Activated CD4-positive, CD25-positive, alpha-beta regulatory T cell treated with anti-CD3 and anti-CD28 coated beads, Interleukin-2, amount 50 U/mL, for 16 hours (primary cell): ENCODE measurements at places on chromosomes 5 and 9.

- no peak for DNase-seq
These were observed 68.9 kb upstream of the SELENOP start for GRCh38 chr5:42880496-42881150.

DNA sequence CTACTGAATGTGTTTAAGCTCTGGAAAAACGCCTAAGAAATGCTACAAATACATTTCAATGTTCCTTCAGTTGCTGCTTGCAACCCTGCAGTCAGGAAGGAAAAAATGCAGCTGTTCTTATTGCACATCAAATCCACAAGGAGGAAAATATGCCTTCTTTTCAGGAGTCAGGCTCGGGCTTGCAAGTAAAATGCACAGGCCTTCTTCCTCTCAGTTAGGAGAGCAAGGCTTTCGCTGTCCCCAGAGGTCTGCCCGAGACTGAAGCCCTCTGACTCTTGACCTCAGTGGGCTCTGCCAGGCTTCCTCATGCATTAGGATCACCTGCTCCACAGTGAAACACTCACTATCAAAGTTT, 899 bp upstream of the SHC3 start:
- no peak for DNase-seq

- no peak for DNase-seq
These were observed 9.7 kb downstream of the DCANP1 start for GRCh38 chr5:135437422-135437795.

- no peak for DNase-seq
These were observed 579.2 kb upstream of the COX7C start for GRCh38 chr5:86038566-86038965.

DNA sequence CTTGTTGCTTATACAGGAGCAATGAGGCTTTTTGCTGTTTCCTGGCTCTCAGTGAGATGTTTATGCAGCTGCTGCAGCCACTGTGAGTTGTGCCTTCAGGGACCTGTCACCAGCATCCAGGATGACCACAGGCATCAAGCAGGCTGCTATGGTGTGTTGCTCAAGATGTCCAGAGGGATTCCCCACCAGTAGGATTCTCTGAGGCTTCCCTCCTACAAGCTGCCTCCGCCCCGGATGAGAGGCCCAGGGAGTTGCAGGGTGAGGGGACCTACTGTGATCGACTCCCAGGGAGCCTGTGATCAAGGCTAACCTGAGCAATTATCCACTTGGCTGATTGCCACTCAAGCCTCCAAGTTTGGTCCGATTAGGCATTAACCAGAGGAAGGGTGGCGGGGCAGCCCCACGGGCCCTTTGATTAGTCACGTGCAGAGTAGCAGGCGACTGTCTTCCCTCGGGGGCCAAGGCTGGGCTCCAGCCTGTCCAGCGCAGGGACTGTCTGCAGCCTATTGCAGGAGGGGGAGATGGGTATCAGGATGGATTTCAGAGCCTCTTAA, 1.8 kb upstream of the FAT2 start:
- DNase-seq, result no peak

DNA sequence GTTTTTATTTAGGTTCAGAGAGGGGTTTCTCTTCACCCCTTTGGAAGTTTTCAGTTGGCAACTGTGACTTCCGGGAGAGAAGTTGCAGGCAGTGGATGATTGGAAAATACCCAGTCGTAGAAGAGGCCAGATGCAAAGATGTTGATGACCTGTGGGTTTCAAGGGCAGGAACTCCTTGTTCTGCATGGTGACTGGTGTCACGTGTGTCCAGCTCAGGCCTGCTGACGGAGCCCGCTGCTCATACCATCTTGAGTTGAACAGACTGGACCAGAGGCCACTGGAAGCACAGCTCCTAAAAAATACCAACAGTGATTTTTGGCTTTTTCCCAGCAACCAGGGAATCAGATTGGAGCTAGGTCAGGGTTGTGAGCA, 243.9 kb upstream of the KLF4 start:
- no peak for DNase-seq

DNA sequence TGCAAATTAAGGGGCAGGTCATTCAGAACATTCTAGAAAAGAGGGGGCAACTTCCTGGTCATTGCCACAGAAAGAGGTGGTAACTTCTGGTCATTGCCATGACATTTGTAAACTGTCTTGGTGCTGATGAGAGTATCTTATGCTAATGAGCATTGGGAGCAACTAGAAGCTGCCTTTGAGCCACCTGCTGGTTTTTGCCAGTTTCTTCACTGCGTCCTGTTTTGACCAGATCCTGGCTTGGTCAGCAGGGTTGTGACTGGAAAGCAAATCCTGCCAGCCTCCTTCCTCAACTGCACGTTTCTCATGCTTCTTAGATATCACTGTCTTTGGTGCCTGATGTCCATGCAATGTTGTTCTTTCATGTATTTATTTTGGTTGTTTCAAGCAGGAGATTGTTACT, 53.2 kb upstream of the SPATA31C2 start:
- DNase-seq, result no peak

- DNase-seq, result no peak
These were observed 126.4 kb downstream of the CRB2 start for GRCh38 chr9:123482295-123482968.

DNA sequence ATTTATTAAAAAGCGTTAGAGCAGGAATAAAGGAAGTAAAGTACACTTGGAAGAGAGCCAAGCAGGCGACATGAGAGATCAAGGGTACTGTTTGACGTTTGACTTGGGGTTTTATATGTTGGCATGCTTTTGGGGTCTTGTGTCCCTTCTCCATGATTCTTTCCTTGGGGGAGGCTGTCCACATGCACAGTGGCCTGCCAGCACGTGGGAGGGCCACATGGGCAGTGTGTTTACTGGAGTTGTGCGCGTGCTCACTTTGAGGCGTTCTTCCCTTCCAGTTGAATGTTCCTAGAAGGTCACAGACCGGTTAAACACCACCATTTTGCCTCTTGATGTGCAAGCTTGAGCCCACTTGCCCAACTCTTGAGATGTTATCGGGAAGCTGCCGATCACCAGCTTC, 49.5 kb upstream of the ICE1 start:
- DNase-seq, result no peak

DNA sequence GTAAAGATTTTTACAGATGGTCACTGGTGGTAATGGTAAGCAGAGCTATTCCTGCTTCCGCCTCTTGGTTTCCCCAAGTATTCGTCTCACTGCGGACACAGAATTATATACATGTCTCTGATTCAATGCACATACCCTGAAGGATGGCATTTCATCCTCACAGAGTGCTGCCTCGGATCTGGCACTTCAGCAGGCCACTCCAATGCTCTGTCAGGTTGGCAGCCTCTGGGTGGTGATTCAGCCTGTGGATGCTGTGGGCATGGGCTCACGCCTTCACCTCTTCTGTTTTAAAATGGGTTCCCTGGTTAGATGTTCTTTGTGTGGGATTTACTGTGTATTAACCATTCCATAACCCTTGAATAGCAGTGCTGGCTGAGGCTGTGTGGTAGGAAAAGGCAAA, 182.6 kb upstream of the ZNF608 start:
- DNase-seq, result no peak

GRCh38 chr5:75049456-75050351, 2.7 kb downstream of the GCNT4 start:
- peak; percentile 58 for DNase-seq

DNA sequence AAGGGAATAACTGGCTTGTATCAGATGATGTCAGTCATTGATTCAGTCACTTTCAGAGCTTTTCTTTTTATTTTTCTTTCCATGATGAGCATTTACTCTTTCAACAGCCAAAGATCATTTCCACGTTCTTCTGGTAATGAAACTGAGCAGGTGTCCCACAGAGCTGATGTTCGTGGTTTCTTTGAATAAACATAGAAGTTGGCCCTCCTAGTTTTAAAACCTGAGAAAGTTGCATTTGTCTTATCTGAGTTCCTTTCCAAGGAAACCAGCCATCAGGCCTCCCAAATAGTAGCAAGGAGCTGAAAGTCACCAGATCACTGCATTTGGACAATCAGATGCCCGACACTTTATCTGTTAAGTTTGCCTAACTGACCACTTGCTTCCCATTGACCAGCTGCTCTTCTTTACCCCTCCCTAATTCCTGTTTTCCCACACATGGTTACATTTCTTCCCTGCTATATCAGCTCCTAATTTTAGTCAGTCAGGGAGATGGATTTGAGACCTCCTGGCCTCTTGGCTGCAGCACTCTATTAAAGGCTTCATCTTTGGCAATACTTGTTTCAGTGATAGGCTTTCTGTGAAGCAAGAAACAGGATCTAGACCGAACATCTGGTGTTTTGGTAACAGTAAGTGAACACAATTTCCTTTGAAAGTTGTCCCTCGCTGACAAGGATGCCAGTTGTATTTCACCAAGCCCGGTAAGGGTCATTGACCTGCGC, 420.8 kb downstream of the CHSY3 start:
- DNase-seq, result no peak

GRCh38 chr5:109705596-109705995, 15.9 kb downstream of the MAN2A1 start:
- DNase-seq, result no peak

DNA sequence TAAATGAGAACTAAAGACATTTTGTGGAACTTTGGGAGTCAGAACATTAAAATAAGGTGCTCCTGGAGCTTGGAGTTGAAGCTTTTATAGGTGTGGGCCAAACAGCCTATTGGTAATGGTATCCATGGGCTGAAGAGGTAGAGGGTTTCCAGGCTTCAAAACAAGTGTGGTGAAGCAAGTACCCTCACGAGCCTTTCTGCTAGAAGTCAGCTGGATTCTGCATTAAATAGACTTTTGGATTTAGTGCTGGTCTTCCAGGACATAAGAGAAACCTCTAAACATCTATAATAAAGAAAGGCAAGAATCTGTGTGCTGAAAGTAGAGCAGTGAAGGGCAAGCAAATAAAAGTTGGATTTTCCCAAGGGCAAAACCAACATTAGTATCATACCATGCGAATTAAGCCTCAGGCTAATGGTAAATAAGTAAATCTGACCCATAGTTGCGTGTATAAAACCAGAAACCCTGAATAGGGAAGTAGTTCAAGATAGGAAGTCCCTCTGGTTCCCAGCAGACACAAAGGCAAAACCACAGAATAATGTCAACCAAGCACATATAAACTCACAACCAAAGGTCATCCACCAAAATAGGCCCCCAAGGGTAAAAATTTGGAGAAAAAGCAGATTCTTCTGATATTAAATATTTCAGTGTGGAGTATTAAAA, 306.3 kb downstream of the TLE4 start:
- DNase-seq, result no peak

- no peak for DNase-seq
These were observed 53.8 kb downstream of the HCN1 start for GRCh38 chr5:45642370-45642769.

GRCh38 chr9:137985637-137986071, 108.1 kb downstream of the CACNA1B start:
- no peak for DNase-seq
